ENCODE measurements at places on chromosomes 11 and 22. TPM values are rescaled to one million over a fixed set of nuclear protein-coding genes. Genes with fewer than 3 reads are reported as not detected.

Gene LDHAL6A
- not detected for total RNA-seq

Gene ZP1
- not detected for total RNA-seq

Gene PIWIL4
- 0.32 TPM for total RNA-seq

Gene CTSW
- not detected for total RNA-seq

Gene UCP3
- 0.16 TPM for total RNA-seq

Gene FZD4
- total RNA-seq = 139 TPM

Gene APOBEC3B
- total RNA-seq = 0.82 TPM

Gene NR1H3
- total RNA-seq = 10.0 TPM

Gene MS4A6E
- not detected for total RNA-seq

Gene MYEOV
- 0.49 TPM for total RNA-seq

Gene PNPLA3
- total RNA-seq = 1.7 TPM

All from bladder microvascular endothelial cell (primary cell).